ENCODE measurements at places on chromosomes 4 and X.

DNA sequence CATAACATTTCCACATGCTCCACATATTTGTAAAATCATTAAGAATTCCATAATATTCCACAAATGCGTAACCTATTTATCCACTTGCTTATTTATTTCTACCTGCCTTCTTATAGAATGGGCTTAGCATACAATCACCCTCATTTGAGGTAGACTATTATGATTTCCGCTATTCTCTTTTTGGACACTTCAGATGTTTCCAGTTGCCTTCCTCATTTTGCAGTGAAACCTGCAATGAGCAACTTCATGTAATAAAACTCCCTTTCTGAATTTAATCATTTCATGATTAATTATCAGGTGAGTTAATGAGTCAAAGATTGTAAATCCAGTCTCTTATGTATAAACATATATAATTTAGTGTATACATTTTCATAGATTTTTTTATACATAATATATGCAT lies 58.0 kb downstream of the PPP3CA start:
- DNase-seq, result no peak

GRCh38 chrX:66016905-66017658 lies 22.8 kb downstream of the VSIG4 start:
- no peak for DNase-seq

DNA sequence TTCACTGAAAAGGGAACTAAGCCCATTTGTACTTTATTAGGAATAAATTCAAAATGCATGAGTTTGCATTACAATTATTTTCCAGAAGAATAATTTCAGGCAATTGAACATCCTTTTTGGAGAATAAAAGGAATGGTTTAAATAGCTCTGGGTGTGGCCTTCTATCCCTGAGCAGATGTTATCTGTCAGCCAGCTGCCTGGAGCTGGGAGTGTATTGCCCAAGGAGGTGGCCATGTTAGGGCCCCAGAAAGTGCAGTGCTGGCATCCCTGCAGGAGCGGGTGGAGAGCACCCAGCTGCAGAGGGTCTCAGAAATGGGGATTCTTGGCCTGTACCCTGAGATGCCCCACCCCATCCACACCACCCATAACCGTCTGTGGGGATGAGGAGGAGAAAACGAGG lies 21.6 kb upstream of the VEGFD start:
- no peak for DNase-seq

- no peak for DNase-seq
Measured at GRCh38 chr4:151950993-151951670, 190.3 kb upstream of the GATB start.

GRCh38 chr4:70667740-70668535 lies 1.6 kb upstream of the JCHAIN start:
- DNase-seq, result no peak

DNA sequence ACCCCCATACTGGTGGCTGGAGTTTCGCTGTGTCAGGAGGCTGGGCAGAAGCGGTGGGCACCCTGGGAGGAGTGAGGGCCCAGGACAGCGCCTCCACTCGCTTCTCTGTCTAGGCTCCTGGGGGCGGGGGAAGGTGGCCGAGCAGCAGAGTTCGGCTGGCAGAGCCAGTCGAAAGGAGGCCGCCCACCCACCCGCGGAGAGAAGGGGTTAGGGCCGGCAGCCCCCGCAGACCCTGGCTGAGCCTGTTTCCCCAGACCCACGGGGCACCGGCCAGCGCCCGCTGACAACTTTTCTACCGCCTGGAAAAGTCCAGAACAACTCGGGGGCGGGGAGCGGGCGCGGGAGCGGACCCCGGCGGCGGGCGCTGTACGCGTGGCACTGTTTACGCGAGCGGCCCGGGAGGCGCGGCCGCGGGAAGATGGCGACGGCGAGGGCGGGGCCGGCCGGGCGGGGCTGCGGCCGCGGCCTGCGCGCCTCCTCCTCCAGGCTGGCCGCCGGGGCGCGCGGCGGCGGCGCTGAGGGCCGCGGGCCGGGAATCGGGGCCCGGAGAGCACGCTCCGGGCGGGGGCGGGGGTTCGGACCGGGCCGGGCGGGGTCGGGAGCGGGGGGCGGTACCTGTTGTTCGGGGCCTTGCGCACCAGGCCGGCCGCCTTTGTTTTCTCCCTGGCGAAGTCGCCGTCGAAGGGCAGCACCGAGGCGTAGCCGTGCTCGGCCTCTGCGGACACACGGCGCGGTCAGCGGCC lies 628 bp downstream of the MXD4 start:
- DNase-seq, result no peak

DNA sequence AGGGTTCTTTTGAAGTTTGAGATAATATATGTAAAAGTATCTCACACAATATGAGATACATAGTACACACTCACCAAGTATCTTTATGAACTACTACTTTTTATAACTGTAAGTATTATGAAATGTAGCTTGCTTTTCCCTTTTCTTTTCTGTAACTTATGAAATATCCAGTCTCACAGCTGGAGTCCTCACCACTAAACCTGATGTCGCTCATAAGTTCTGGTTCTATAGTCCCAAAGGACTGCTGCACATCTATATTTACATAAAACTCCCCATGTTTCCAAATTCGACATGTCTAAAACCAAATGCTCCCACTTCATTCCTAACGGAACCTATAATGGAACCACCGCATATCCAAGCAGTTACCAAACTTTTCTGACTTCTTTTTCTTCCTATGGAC lies 186.5 kb upstream of the SLC7A11 start:
- no peak for DNase-seq

GRCh38 chr4:174451718-174452296 lies 70.5 kb downstream of the HPGD start:
- DNase-seq, result no peak

DNA sequence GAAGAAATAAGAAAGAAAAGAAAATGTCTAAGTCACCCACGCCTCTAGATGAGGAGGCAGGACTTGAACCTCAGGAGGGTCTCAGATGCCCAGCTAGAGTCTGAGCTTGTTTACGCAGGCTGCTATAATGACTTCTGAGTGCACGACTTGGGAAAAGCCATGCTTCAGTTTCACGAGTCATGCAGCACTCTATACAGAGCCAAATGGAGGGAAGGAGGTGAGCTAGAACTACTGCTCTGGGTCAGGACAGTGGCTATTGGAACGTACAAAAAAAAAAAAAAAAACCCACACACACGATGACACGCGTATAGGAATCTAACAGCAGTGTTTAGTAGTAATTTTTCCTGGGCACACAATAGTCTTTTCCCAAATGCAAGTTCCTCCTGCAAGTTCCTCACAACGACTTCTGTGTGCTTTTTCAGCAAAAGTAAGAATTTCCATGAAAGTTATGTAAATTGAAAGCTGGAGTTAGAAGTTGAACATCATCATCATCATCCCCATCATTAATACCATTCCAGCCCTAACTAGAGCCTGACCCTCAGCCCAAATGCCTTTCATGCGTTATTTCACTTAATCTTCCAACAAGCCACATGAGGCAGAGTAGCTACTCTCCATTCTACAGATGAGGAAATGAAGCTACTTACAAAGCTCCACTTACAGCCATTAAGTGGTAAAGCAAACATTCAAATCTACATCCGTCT lies 36.6 kb downstream of the IRF2 start:
- DNase-seq, result no peak

DNA sequence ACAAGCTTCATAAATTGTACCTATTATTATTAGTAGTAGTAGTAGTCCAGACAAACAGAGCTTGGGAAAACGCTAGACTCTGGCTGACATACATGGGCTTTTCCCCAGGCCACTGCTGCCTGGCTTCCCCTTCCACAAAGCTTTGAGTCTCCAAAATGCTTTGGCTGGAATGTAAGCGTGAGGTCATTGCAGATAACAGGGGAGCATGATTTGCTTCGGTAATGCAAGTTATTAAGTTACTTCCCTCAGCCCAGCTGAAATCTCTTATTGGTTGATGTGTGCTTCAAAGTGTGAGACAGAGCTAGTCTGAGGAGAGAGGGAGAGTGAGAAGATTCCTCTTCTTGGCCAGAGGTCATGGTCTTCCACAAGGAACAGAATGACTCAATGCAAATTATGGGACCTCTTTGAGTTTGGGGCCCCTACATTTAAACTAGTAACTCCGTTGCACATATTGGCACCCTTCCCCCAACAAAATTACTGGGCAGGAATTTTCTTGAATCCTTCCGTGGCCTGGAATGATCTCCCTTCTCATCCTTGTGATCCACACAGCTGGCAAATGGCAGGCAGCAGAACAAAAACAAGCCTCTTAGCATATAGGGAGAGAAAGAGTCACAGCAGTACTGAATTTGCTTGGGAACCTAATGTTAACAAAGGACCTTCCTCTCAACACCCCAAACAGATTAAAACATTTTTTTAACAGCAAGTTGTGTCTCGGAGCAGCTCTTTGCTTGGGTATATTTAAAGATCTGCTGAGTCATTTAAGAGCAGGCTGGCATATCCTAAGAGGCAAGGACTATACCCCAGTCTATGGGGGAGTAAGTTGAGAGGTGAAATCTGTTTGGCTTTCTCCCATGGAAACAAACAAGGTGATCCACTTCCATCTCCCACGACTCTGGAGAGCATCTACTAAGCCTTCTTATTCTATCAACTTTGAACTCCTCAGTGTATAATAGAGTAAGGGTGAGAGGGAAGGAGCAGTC lies 19.9 kb downstream of the AR start:
- DNase-seq, result no peak

- no peak for DNase-seq
Measured at GRCh38 chr4:104365618-104366017, 129.1 kb downstream of the CXXC4 start.

- DNase-seq, result no peak
Measured at GRCh38 chrX:1493412-1493811, 40.7 kb upstream of the ASMTL start.

- no peak for DNase-seq
Measured at GRCh38 chr4:74366367-74366911, 1.5 kb downstream of the EREG start.

GRCh38 chr4:110540982-110541451 lies 65.1 kb downstream of the ENPEP start:
- DNase-seq, result no peak

DNA sequence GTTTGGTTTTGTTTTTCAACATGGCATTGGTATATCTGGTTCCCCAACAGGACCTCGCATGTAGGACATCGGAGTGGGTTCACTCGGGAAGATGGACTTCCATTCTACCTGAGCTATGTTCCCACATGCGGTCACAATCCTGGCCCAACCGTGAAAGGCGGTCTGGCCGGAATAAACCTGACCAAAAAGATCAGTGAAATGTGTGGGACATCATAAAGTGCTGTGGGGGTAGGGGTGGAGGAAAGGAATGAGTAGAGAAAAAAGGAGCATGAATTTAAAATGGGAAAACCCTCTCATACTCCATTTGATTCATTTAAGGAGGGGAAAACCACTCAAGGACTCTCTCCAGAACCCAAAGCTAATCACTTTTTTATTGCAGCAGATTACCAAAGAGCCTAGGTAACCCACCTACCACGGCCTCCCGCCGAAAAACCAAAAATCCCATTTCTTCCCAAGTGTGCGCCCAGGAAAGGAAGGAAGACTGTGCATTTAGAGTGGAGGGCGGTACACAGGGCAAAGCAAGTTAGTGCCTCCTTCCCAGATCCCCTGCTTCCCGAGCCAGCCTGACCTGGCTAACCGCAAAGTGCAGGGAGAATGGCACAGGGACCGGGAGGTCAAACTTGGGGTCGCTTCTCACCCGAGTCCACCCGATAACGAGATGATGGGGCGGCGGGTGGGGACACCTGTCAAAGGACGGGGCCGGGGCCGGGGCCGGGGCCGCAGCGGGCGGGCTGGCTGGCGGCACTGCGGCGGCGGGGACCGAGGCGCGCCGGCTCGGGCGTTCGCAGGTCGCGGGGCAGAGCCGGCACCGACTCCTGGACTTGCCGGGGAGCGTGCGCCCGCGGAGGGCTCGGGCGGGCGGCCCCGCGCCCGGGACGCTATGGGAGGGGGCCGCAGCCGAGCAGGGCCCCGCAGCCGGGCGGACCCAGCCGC lies 669 bp downstream of the TMEM150C start:
- DNase-seq, result no peak

DNA sequence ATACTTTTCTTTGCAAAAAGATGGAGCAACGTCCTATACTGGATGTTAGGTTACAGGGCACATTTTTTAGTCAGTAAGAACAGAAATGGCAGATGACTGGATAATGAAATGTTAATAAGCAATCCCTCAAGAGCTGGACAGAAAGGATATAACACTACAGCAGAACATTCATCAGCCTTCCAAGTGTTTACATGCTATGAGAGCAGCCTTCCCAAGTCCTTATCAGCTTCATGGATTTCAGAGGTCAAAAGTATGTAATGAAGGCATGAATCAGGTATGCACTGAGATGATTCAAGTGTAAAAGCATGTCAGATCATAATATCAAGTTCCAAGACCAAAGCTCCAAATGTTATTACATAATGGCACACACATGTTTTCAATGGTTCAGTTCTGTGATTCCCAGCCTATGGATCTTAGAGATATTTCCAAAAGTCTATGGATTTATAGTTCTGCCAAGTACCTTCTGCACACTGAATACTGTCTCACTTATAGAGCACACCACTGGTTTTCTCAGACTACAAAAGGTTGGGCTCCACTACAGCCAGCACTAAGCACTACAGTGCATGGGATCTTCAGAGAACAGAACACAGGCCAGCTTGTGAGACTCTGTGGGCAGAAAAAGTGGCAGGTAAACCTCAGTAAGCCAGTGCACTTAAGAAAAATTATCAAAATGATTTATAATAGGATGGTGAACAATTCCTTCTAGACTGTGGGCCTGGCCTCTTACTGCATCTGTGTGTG lies 49.2 kb downstream of the GPC4 start:
- no peak for DNase-seq

Measured in NCI-H1417 treated with DMSO at 0.1 percent for 48 hours (cell line).